AG04449 (cell line): ENCODE measurements at places on chromosomes 16 and 17.

- DNase-seq, result no peak
These were observed 265.0 kb upstream of the FOXF1 start for GRCh38 chr16:86245351-86245750.

DNA sequence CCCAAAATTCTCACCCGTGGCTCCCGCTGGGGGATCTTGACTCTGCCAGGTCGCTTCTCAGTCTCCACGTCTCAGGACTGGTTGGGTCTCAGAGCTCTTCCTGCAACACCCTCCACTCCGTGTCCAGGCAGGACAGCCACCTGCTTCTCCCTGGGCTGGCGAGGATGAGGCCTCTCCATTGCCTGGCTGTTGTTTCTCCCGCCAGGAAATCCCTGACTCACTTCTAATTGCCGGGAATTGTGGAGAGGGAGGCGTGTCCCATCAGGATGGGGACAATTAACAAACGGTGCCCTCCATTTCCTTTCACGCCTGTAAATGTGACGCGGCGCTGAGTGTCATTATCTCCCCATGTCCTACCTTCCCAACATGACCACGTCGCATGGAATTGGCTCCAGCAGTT is 204.5 kb downstream of the RBFOX3 start:
- no peak for DNase-seq

- DNase-seq, result no peak
These were observed 6.2 kb downstream of the BICDL2 start for GRCh38 chr16:3030222-3031212.

DNA sequence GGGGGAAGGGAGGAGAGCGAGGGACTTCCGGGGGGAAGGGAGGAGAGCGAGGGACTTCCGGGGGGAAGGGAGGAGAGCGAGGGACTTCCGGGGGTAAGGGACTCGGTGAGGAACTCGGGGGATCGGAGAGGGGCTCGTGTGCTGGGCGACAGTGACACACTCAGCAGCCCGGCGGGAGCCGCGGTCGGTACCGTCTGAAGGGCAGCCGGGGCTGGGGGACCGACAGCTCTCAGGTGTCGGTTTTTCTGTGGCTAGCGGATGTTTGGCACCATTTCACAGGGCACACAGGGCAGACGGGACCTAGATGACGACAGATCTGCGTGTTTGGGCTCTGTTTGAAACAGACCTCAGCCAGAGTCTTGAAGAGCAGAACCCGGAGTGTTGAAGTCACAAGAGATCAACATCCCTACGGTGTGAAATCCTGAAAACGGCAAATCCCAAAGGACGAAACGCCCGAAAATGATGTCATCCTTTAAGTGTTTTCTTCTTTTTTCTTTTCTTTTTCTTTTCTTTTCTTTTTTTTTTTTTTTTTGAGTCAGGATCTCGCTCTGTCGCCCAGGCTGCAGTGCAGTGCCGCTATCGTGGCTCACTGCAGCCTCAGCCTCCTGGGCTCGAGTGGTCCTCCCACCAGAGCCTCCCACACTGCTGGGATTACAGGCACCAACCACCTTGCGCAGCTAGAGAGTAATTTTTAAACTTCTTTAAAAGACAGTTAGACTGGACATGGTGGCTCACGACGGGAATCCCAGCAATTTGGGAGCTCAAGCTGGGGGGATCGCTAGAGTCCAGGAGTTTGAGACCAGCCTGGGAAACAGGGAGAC is 23.9 kb downstream of the ZNF778 start:
- DNase-seq, result peak; percentile 28

GRCh38 chr16:9821331-9821730 is 360.9 kb downstream of the GRIN2A start:
- DNase-seq, result no peak

DNA sequence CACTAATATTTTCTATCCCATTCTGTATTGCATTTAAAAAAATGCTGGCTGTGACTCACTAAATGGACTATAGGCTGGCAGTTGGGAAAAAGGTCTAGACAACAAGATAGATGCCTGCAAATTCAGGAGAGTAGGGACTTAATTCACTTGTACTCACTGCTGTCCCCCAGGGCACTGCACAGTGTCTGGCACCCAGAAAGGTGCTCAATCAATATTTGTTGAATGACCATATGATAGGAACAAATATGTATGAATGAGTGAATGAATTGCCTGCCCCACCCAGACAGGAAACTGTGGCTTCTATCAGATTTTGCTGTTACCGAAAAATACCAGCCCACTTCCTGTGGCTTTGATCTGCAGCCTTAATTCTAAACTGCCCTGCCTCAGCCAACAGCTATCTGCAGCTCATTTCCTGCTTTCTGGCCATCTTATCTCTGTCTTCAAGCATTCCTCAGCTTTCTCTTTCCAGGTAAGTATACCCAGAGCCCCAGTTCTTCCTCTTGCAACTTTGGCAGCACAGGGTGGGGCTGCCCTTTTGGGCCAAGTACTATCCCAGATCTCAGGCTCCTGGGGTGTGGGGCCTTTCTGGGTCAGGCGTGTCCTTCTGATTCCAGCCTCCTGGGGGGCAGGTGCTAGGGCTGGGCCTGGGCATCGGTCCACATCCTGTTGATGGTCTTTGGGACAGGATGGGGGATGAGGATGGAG is 15.3 kb upstream of the TNS4 start:
- DNase-seq, result no peak

- no peak for DNase-seq
These were observed 26.9 kb upstream of the ZNF750 start for GRCh38 chr17:82866590-82867191.

DNA sequence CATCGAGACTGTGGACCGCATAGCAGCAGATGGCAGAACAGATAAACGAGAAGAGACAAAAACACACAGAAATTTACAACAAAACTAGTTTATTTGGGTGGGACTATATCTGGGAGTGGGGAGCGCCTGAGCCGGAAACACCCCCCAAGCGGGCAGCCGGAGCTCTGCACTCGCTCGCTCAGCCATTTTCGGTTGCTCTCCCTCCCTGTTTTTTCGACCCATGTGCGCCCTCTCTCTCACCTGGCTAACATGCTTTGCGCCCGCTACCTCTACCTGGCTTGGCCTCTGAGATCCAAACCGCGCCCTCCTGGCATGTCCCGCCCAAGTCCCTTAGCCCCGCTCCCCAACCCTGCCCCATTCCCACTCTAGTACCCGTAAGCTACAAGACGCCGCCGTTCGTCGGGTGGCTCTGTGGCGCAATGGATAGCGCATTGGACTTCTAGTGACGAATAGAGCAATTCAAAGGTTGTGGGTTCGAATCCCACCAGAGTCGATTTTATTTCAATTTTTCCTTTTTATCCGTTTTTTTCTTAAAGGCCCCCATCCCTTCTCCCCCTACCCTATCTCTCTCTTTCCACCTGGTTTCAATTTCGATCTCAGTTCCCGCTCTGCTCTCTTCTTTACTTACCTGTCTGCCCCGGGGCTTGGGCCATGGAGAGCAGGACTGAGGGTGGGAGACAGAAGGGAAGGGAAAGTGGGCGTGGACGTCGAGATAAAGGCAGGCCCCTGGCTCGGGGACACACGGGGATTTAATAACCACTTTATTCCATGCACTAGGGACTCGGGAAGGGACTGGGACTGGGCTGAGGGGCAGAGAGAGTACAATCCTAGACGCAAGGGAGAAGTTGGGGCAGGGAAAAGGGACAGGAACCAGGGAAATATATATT is 2.4 kb upstream of the ALOXE3 start:
- DNase-seq, result no peak

- no peak for DNase-seq
These were observed 4.4 kb upstream of the BCL6B start for GRCh38 chr17:7018331-7018964.

- no peak for DNase-seq
These were observed 2.8 kb downstream of the DHRS7C start for GRCh38 chr17:9788601-9789000.

DNA sequence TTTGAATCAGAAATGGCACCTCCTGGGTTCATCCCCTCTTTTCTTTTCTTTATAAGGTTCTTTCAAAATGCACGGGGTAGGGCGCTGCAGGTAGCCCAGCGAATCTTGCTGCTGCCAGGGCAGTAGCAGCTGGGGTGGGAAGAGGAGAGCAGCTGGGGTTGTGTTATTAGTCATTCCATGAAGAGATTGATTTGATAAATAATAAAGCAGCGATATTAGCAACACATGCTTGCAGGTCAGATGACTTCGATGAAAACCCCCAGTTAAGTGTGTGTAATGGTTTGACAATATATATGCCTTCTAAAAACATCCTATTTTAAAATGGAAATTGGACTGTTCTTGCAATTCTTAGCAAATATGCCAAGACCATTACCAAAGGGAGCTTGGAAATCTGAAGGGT is 200.7 kb downstream of the CCDC182 start:
- no peak for DNase-seq

GRCh38 chr17:65408050-65408449 is 153.4 kb downstream of the AXIN2 start:
- no peak for DNase-seq

DNA sequence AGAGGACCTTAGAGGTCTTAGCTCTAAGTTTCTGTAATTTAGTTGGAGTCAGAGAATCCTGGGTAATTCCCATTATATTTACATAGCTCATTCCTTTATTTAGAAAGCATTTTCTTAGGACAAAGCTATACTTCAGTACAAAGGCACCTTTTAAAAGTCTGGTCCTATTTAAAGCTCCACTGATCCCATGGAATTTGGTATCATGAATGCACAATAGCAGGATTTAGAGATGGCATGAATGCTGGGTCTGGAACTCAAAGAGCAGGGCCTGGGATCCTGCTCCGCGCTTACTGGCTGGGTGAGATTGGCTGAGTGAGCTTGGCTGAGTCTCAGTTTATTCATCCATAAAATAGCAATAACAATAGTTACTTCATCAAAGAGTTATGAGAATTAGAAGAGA is 4.8 kb downstream of the KRT23 start:
- no peak for DNase-seq

- DNase-seq, result no peak
These were observed 22.7 kb upstream of the SRCIN1 start for GRCh38 chr17:38628441-38628840.

DNA sequence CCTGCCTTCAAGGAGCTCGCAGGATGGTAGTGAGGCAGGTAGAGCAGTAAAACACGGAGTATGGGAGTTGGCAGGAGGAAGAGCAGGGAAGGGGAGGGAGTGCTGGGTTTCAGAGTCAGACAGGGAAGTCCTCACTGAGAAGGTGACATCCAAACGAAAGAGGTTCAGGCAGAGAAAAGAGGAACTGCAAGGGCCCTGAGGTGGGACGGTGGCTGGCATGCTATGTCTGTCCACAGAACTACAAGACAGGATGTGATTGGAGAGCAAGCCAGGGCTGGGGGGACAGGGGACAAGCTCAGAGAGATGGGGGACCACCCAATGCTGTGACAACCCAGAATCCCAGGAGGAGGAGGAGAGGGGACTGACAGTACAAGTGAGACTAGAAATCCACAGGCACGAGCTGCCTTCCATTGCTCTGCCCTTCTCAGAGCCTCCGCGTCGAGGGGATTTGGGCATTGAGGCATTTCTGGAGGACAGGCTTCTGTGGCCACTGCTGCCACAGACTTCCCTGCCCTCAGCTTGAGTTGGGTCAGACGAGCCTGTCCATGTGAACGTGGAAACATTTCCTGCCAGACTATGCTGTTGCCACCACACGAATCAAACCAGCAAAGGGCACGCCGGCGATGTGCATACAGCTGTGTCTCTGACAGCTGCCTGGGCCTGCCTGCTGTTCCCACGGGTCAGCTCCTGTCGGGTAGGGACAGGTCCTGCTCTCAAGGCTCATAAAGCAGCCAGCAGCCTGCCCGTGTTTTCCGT is 100.1 kb downstream of the RAB11FIP4 start:
- DNase-seq, result no peak

DNA sequence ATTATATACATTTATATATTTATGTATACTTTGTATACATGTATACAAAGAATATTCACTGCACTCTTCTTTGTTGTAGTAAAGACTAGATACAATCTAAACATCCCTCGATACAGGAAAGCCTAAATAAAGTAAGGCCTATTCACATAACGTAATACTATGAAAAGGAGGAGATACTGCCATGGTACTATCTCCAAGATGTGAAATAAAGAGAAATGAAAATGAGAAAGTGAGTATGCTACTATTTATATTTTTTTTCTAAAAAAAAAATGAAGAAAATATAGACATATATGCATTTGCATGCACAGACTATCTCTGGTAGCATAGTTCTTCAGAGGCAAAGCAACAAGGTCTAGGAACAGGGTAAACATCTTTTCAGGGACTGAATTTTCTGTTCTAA is 19.4 kb downstream of the CFDP1 start:
- DNase-seq, result no peak

DNA sequence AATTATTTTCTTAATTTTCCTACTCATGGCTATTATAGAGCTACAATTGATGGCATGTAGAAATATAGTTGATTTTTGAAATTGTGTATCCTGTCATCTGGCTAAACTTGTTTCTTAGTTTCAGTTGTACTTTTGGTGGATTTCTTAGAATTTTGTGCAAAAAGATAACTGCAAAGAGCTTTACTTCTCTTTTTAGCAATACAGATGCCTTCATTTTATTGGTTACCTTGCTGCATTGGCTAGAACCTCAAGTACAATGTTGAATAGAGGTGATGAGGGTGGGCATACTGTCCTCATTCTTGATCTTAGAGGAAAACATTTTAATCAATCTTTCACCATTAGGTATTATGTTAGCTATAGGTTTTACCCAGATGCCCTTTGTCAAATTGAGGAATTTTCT is 67.9 kb downstream of the METRNL start:
- no peak for DNase-seq

DNA sequence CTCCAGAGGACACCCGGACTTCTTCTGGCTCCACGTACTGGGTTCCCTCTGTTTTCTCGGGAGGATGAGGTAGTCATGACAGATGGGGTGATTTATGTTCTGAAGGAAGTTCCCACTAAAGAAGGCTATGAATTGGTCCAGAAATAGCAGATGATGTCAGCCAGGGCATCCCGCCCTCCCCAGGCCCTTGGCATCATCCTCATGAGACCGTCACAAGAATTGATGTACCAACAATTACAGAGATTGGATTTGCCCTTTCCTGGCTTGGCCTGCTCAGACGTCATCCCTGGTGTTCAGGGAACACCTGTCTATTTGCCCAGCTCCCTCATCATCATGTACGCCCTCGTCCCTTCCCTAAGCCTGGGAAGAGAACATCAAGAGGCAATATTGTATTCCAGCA is 102.8 kb upstream of the CCL1 start:
- no peak for DNase-seq

DNA sequence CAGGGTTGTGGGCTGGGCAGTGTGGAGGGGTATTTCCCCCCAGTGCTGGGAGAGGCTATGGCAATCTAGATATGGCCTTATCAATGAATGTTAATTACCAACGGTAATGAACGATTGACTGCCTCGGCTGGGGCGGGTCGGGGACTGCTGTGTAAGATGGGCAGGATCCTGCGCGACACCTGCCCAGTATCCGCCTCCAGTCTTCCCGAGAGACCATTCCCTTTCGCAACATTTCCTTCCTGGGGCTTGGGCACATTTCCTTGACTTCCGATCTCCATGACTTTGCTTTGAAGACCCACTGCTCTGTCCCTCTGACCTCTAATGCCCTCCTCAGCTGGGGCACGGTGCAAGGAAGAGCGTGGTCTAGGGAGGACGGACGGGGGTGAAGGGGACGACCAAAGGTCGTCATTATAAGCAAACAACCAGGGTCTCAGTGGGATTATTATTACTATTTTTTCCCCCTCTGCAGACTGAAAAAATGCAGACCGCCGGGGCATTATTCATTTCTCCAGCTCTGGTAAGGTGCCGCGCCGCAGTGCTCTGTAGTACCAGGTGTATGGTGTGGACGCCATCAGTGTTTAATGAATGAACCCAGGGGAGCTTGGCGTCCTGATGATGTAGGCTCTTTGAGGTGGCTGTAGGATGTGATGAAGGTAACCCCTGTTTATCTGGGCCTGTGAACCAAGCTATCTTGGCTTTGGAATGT is 506 bp downstream of the ATP5MC1 start:
- DNase-seq, result no peak

GRCh38 chr17:3980381-3981014 is 16.3 kb upstream of the ATP2A3 start:
- DNase-seq, result no peak

- no peak for DNase-seq
These were observed 11.7 kb downstream of the GPRC5B start for GRCh38 chr16:19872935-19873334.
